Right lobe of liver (tissue), 6 donors: ENCODE measurements at places on chromosomes 12 and 14.

DNA sequence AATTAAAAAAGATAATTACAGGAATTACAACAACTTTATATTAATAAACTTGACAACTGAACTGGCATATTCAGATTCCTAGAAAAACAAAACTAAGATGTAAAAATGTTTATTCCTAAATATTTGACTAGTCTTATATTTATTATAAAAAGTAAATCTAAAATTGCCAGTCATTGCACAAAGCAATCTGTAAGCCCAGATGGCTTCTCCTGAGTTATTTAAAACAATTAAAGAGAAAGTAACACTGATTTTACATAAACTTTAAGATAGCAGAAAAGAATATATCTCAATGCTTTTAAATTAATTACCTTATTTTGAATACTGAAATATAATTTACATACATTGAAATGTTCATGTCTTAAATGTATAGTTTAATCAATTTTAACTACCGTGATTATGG is 434.1 kb upstream of the RPL10L start:
- DNase-seq, result no peak

DNA sequence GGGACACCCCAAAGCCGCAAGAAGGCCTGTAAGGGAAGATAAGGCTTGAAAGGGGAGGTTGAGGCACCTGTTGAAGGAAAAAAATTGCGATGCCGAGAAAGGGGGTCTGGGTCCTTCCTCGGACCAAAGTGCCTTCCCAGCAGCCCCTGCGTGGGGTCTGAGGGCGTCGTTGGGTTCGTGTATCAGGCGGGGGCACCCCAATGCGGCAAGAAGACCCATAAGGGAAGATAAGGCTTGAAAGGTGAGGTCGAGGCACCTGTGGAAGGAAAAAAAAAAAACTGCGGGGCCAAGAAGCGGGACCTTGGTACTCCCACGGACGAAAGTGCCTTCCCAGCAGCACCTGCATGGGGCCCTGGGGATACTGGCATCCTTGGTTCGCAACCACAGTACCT is 277.5 kb downstream of the ALG10 start:
- DNase-seq, result peak; percentile 30

GRCh38 chr14:42731480-42731879 is 1124.8 kb downstream of the LRFN5 start:
- DNase-seq, result no peak

- peak; percentile 26 for DNase-seq
These were observed 20.4 kb upstream of the ATP5MC2 start for GRCh38 chr12:53696285-53696654.

DNA sequence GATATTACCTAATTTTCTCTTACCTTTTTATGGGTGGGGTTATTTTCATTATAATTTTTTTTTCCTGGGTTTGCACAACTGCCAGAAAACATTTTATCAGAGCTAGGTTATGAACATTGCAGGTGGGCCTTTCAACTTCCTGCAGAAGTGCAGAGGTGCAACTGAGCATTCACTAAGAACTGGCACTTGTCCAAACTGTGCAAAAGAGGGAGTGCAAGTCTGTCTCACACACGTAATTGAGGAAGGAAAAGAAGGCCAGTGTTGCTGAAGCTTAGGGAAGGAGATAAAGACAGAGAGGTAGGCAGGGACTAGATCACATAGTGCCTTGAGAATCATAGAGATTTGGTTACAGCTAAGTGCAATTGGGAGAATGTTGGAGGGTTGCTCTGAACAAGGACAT is 14.1 kb upstream of the AMN1 start:
- no peak for DNase-seq

- DNase-seq, result no peak
These were observed 21.8 kb upstream of the PCNX1 start for GRCh38 chr14:70885343-70886022.

DNA sequence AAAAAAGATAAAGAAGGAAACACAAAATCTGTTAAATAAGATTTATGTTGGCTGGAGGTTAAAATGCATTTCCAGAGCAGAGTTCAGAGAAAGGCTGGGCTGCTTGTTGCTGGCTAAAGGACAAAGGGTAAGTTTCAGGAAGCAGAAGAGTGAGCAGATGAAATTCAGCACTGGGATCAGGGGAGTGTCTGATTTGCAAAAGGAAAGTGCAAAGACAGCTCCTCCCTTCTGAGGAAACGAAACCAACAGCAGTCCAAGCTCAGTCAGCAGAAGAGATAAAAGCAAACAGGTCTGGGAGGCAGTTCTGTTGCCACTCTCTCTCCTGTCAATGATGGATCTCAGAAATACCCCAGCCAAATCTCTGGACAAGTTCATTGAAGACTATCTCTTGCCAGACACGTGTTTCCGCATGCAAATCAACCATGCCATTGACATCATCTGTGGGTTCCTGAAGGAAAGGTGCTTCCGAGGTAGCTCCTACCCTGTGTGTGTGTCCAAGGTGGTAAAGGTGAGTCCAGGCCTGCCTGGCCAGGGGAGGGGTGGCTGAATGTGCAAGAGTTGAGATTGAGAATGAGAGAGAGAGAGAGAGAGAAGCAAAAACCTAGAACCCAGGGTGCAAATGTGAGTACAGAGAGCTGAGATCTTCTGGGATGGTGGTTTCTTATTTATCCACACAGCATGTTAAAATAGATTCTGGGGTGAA is at the start of gene OAS1:
TSS of gene OAS1 (plus strand) at position 251 of the 703 bp plus-strand sequence. CDS start at position 329, 78 bp downstream.
- DNase-seq, result peak; percentile 56

DNA sequence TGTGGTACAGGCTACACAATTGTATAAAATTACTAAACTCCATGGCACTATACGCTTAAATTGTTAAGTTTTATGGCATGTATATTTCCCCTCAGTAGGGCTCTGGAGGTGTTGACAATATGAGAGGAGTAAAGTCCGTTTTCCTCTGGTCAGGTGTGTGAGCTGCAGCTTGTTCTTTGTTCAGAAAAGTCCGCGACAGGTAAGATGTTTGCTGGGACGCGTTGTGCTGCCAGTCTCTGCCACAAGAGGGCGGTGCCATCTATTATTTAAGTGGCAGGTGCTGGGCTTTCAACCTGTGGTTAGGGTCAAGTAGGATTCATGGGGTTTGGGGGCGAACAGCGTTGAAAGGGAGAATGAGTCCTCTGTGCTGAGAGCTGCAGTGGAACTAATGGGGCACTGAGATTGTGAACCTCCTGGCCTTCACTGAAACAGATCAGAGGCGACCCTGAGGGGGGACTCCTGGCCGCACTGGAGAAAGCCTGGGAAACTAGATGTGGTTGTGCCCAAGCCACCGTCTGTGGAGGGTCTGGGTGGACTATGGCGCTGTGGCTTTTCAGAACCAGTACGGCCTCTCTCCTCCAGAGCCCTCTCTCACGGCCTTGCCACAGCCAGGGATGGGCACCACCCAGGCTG is 179.0 kb downstream of the SLC15A4 start:
- DNase-seq, result peak; percentile 25

- no peak for DNase-seq
These were observed 716.0 kb downstream of the LRFN5 start for GRCh38 chr14:42322531-42323284.

DNA sequence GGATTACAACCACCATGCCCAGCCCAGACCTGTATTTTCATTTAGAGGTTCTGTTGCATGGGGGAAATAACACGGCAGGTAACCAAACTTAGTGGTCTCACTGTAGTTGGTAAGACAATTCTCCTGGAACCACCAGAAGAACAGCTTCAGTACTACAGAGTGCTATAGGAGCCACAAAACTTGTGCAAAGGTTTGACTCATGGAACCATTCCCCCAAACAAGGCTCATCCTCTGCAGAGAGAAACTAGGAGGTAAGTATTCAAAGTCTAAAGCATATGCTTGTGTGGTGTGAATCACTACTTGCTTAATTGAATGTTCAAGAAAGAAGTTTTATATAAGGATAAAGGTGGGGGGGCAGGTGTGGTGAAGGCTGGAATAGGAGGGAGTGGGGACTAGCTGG is 58.7 kb downstream of the GNS start:
- DNase-seq, result no peak

- no peak for DNase-seq
These were observed 3.1 kb downstream of the SH2B3 start for GRCh38 chr12:111408686-111409402.

- DNase-seq, result no peak
These were observed 60.8 kb downstream of the TSPAN9 start for GRCh38 chr12:3137814-3138445.

GRCh38 chr12:21571046-21571445 is 33.6 kb downstream of the GYS2 start:
- DNase-seq, result no peak

DNA sequence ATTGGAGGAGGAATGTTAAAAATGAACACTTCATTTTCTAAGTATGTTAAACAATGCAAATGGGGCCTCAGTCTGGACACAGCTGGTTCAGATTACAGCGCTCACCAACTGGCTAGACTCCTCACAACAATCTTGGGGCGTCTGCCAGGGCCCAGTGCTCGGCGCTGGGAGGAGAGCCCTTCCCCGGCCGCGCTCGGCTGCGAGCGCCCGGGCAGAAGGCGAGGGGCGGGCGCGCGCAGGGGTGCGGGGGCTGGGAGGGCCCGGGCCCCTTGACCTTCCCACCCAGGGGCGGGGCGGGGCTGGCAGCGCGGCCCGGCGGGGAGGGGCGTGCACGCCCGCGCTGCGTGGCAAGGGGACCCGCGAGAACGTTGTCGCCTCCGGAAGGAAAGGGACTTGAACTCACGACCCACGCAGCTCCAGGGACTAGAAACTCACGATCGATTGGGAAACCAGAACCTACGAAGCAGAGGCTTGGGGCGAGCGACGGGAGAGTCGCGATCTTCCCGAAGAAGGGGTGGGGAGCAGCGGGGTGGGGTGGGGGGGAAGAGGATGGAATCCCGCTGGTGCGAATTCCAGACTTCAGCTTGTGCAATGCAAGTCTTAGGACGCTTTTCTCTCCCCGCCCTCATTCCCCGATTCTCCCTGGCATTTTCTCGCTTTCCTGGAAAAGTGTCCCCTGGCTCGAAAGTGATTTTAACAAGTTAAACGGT is at the start of gene FBLN5:
TSS of gene FBLN5 (minus strand) at position 220 of the 710 bp plus-strand sequence. CDS start 465 bp downstream, outside the sequence.
- DNase-seq, result no peak

DNA sequence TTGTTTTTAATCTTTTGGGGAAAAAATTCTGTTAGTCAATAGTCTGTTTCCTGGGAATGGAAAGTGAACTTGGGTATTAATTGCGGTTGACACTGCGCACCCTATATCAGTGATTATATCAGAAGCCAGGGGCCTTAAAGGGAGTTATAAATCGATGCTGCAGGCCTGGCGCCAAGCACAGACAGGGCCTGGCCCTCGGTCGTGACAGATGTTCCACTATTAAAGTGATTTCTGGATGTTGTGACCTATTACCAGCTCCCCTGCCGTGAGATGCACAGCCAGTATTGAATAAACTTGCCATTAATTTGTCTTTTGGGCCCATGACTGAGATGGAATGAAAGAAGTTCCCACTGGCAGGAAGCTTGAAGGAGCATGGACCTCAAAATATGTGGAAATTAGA is 45.1 kb upstream of the KITLG start:
- DNase-seq, result no peak

DNA sequence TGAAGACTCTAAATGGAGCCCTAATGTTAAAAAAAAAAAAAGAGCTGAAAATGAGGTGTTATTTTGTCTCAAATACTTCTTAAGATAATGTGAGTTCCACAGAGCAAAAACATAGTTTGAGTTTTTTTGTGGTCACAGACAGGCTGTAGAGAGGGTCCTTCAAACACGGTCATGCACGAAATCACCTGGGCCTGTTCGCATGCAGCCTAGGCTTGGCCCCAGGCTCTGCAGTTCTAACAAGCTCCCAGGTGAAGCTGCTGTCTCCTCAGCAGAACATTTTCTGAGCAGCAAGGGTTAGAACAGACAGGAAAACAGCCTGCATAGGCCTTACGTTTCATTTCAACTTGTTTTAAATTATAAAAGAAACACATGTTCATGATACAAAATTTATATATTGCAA is 65.4 kb upstream of the TBPL2 start:
- no peak for DNase-seq

GRCh38 chr12:21502872-21503271 is 1.3 kb downstream of the GOLT1B start:
- no peak for DNase-seq

DNA sequence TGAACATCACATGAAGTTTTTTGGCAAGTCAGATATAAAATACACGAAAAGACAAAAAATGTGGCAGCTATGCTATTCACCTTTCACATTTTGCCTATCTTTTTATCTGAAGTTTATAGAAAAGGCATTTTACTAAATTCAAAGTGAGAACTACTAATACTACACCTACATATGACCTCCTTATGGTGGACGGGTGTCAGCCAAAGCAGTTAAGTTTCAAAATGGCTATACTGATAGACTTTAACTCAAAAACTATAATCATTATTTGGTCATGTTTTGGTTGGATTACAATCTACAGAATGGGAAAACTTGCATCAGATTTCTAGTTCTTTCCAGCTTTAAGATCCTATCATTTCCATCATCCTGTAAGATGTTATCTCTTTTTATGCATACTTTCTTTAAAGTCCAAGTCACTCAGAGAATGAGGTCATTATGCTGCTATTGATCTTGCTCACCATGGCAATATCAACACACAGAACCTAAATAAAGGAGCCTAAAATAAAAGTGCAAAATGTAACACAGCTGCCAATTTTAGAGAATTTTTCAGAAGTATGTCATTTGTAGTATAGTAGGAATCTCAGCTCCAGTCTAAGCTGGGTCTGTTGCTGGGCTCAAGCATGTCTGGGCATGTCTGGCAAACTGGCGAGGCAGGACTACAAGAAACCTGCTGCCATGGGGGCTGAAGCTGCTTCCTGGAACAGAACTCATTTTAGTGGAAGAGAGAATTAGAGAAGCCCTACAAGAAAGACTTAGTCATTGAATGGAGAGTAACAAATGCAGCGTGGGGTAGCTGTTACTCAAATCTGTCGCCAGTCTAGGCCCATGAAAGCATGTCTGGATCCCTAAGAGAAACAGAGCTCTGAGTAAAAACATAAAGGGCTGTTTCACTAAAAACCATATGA is 7.6 kb upstream of the AEBP2 start:
- DNase-seq, result no peak

DNA sequence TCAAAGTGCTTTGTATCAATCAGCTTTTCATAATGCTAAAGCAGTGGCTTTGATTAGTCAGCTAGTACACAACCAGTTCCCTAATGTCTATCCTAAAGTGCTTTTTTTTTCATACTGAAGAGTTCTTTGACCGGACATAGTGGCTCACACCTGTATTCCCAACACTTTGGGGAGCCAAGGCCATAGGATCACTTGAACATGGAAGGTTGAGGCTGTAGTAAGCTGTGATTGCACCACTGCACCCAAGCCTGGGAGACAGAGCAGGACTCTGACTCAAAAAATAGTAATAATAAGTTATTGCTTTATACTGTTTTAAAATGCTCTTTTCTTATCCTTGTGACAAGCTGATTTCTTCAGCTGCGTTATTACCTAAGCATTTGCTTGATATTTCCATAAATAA is 154.6 kb upstream of the AEBP2 start:
- DNase-seq, result no peak

GRCh38 chr12:22738945-22739344 is 114.0 kb downstream of the ETNK1 start:
- no peak for DNase-seq

GRCh38 chr12:64184216-64184615 is 37.9 kb downstream of the KICS2 start:
- no peak for DNase-seq

- DNase-seq, result no peak
These were observed 5.4 kb upstream of the KRT7 start for GRCh38 chr12:52227606-52228166.

GRCh38 chr12:81284137-81284536 is 206.3 kb downstream of the ACSS3 start:
- no peak for DNase-seq
